ELR (cell line): ENCODE measurements at places on chromosomes 5 and 9.

GRCh38 chr5:122774519-122774860 lies 390 bp upstream of the SNX2 start:
- DNase-seq, result no peak

DNA sequence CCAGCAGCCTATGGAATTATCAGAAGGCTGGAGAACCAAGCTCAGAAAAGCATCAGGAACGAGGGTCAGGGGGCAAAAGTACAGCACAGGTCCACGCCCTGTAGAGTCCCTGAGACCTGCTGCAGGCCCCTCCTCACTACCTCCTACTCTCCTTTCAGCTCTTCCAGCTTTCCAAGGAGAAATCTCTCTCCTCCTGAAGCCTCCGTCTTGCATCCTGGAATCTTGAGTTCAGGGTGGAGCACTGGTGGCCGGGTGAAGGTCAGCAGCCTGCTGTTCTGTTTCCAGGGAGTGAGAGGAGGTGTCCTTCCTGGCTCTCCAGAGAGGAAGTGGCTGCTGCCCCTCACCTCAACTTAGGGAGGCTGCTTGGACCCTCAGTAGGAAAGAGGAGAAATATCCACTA lies 342.3 kb downstream of the ZSWIM6 start:
- DNase-seq, result no peak

GRCh38 chr5:91166059-91166807 lies 216.9 kb downstream of the ARRDC3 start:
- DNase-seq, result peak; percentile 66

GRCh38 chr5:180472269-180472668 lies 21.9 kb upstream of the CNOT6 start:
- no peak for DNase-seq

DNA sequence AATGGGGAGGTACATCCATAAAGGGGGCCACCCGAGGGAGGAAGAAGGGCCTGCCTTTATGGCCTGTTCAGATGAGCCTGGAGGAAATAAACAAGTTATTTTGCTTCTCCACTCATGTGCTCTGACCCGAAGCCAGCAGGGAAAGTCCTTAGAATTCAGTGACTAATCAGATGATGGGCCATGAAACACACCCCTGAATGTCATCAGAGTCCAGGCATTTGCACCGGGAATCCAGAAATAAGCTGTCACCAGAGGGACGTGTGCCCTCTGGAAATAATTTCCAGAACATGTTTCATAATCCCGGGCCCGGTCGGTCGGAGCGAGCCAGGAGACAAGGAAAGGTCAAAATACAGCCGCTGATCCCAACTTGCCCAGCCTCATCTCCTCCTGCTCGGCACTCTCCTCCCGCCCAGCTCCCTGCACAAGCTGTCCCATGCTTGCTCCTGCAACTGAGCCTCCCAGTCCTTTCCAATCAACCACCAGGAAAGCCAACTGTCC lies 73.6 kb upstream of the ZNF622 start:
- peak; percentile 91 for DNase-seq
